Adrenal gland (tissue), 19 donors: ENCODE measurements at places on chromosomes 6 and 20.

- DNase-seq, result no peak
Measured at GRCh38 chr6:151078655-151079054, 161.1 kb upstream of the AKAP12 start.

GRCh38 chr6:163710532-163711470 lies 296.3 kb downstream of the QKI start:
- no peak for DNase-seq

- DNase-seq, result peak; percentile 85
Measured at GRCh38 chr6:165987483-165988301, 180.0 kb downstream of the TBXT start.

DNA sequence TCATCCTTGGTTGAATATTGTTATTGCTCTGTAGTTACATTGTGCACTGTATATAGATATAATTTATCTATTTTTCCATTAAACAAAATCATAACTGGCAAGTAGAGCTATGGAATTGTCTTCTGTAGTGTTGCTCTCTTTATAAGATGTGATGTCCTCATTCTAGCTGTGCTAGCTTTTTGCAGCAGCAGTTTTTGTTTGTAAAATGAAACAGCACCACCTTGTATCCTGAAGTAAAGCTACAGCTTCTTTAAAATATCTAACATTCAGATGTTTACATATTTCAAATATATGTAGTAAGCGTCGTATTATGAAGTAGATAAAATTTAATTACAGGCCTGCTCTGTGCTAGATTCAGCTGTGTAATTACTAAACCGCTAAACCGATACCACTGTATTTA lies 328.8 kb upstream of the MANEA start:
- DNase-seq, result no peak
